Ovary (tissue), 10 donors: ENCODE measurements at places on chromosomes 5 and 9. TPM values are rescaled to one million over a fixed set of nuclear protein-coding genes. Genes with fewer than 3 reads are reported as not detected.

Gene SHROOM1
- total RNA-seq, result 22.4 TPM

Gene OLFML2A
- 27.9 TPM for total RNA-seq

Gene F12
- not detected for total RNA-seq

Gene LIFR
- 143 TPM for total RNA-seq

Gene PCDHGC4
- 3.6 TPM for total RNA-seq

Gene GNAQ
- 59.5 TPM for total RNA-seq

Gene ZNF608
- 26.8 TPM for total RNA-seq

Gene ARAP3
- 3.5 TPM for total RNA-seq

Gene ADRB2
- 0.72 TPM for total RNA-seq

Gene OR1Q1
- total RNA-seq, result not detected

DNA sequence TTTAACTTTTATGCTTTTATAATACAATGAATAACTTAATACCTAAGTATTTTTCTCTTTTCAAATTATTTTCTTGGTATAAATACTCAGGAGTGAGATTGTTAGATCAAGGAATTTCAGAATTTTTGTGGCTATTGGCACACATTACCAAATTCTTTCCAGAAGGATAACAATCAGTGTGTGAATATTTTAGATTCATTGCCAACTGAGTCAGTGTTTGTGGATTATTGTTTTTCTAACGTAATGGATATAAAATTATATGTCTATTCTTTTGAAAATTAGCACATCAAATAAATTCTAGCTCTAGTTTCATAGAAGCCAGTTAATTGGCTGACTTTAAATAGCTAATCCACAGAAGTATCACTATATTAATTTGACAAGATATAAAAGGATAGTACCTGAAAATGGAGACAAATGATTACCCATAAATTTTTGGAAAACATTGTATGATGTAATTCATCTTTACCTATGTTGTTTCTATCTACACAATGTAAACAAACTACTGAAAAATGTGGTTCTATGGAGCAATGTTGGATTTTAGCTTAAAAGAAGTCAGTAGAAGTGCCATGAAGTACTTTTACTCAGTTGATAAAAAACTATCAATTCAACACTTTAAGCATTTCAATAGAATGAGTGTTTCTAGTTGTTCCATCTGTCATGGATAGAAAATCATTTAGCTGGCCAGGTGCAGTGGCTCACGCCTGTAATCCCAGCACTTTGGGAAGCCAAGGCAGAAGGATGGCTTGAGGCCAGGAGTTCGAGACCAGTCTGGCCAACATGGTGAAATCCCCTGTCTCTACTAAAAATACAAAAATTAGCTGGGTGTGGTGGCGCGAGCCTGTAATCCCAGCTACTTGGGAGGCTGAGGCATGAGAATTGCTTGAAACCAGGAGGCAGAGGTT lies 185.1 kb downstream of the ADAMTSL1 start:
- no peak for DNase-seq

DNA sequence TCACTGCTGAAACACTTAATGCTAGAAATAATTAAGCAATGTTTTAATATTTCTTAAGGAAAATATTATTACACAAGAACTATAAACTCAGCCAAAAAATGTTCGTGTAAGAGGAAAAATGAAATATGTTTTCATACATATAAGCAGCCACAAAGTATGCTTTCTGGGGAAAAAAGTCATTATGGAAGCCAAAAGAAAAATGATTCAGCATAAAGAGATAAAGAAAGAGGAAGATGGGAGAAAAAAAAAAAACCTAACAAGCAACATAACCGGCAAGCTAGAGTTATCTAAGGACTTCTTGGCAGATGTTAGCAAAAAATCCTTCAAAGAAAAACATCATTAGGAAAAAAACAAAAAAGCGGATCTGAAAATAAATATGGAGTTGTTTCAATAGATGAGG lies 179.1 kb downstream of the MUSK start:
- DNase-seq, result no peak

- no peak for DNase-seq
Observed at GRCh38 chr5:139092741-139093343, 105.3 kb downstream of the SIL1 start.

GRCh38 chr9:91117959-91118703 lies 243.6 kb downstream of the AUH start:
- DNase-seq, result peak; percentile 91

GRCh38 chr5:73419465-73420390 lies 28.8 kb downstream of the FOXD1 start:
- DNase-seq, result no peak

- DNase-seq, result no peak
Observed at GRCh38 chr5:31442058-31442745, 89.7 kb downstream of the DROSHA start.

DNA sequence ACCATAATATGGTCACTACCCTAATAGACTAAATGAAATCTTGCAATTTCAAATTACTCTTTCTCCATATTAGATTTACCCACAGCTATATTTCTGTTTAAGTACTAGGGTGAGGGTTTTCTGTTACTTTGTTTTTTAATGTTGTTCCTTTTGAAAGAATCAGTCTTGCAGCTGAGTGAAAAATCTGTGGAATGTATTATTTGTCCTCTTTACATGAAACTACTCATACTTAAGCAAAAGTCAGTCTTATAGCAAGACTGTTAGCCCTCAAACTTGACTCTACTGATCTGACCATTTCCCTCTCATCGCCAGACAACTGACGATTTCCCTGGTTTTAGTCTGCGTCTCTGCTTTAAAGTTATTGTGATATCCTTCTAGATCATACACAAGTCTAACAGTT lies 84.0 kb downstream of the PIK3R1 start:
- no peak for DNase-seq

DNA sequence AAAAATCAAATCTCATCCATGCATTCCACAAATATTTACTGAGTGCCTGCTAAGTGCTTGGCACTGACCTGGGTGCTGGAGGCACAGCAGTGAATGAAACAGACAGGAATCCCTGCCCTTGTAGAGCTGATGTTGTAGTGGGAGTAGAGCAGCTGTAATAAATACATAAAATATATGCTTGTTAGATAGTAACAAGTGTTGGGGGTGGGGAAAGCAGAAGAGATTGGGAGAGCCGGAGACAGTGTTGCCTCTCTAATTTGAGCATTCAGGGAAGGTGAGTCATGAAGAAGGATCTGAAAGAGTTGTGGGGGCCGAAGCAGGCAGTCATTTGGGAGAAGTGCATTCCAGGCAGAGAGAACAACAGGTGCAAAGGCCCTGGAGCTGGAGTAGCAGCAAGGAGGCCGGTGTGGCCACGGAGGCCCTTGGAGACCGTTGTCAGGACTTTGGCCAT lies 97.9 kb downstream of the ZNF618 start:
- no peak for DNase-seq

DNA sequence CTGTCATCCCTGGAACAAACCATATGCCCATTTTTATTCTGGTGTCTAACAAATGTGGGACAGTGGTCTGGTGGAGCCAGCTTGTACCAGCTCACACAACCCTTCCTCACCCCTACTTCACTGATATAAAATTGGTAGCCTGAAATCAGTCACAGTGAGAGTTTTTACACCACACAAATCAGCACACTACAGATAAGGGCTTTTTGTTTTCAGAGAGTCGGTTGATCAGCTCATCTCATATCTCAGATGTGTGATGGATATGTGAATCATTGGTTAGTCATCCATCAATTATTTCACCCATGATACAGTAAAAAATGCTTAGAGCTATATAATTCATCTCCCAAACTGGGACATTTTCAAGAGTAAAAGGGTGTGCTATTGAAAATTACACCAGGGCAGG lies 529.2 kb downstream of the EBF1 start:
- no peak for DNase-seq
